Activated CD8-positive, alpha-beta T cell treated with anti-CD3 and anti-CD28 coated beads for 36 hours (primary cell): ENCODE measurements at places on chromosomes 11 and 22.

- no peak overlapping the region for H3K4me3 ChIP-seq
- no peaks in the 10 kb centered on the region for H3K4me1 ChIP-seq
- no peaks in the 10 kb centered on the region for H3K36me3 ChIP-seq
- H3K27me3 ChIP-seq, result peaks cover 9% of the 10 kb centered on the region
- H3K27ac ChIP-seq, result no peak overlapping the region
These were observed 1040.0 kb downstream of the TBC1D22A start for GRCh38 chr22:47802421-47802820.

DNA sequence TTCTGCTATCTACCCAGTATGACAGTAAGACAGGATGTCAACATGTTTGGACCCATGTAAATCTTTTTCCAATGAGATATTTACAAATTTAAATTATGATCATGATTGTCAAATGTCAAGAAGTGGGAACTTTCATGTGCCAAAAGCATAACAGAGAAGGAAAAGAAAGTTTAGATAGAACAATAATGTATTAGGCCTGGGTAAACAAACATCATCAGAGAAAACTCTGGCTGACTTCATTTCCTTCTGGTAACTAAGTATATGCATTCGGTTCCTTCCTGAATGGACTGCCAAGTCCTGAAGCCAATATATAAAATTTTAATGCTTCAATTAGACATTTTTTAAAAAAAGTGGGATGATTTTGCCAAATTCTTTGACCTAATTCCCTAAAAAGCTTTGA, 16.5 kb downstream of the RNF141 start:
- peaks cover 20% of the 10 kb centered on the region for H3K4me1 ChIP-seq
- H3K27me3 ChIP-seq, result no peaks in the 10 kb centered on the region
- DNase-seq, result no peak
- no peak overlapping the region for H3K27ac ChIP-seq

- H3K27me3 ChIP-seq, result peaks cover 33% of the 10 kb centered on the region
- DNase-seq, result no peak
- H3K36me3 ChIP-seq, result no peaks in the 10 kb centered on the region
- H3K4me3 ChIP-seq, result no peak overlapping the region
- H3K27ac ChIP-seq, result no peak overlapping the region
- no peaks in the 10 kb centered on the region for H3K4me1 ChIP-seq
These were observed 35.7 kb upstream of the TLCD5 start for GRCh38 chr11:120289426-120289825.

- no peak for DNase-seq
- H3K27me3 ChIP-seq, result no peaks in the 10 kb centered on the region
- no peaks in the 10 kb centered on the region for H3K36me3 ChIP-seq
- H3K4me1 ChIP-seq, result no peaks in the 10 kb centered on the region
These were observed 2281.8 kb downstream of the LRRC4C start for GRCh38 chr11:39177678-39178077.

DNA sequence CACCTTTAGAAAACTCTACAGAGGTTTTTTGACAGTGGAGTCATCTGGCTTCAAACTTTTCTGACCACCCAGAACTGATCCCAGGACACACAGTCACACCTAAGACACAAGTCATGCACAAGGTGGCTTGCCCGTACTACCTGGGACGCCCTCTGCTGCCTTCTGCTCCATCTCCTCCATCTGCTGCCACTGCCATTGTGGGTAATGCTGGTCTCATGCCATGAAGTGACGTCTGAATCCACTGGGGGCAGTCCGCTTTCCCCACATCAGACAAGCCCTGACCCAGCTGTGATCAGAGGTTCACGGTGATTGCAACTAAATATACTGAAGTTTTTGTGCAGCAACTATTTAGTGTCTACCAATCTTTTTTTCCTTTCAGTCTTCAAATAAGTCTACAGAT, 5.4 kb upstream of the NDUFS8 start:
- no peak overlapping the region for H3K27ac ChIP-seq
- no peaks in the 10 kb centered on the region for H3K27me3 ChIP-seq
- H3K4me1 ChIP-seq, result peaks cover 12% of the 10 kb centered on the region
- H3K36me3 ChIP-seq, result peaks cover 6% of the 10 kb centered on the region

- no peak overlapping the region for H3K27ac ChIP-seq
- no peak for DNase-seq
- H3K27me3 ChIP-seq, result peaks cover 8% of the 10 kb centered on the region
- H3K4me3 ChIP-seq, result no peak overlapping the region
These were observed 13.0 kb downstream of the SPATA19 start for GRCh38 chr11:133832096-133832990.
